RCC 7860 (cell line): ENCODE measurements at places on chromosomes 5 and 9.

DNA sequence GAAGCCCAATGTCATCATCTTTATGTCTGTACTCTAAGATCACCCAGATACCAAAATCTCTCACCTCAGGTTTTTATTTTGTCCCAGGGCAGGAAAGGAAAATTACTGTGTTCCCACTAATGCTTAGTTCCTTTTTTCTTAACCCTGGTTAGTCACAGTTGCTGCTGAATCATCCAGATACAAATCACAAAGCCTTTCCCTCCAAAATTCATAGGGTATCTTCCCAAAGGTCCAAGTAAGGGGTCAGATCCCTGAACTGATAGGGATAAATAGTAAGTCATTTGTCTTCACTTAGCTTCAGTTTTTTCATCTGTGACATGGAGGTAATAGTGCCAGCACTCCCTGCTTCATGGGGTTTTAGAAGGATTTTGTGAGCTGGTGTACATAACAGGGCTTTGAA, 2.2 kb downstream of the PLCXD3 start:
- peak; percentile 32 for DNase-seq

GRCh38 chr9:99628285-99628684, 193.4 kb upstream of the NR4A3 start:
- DNase-seq = no peak

GRCh38 chr9:115002371-115003120, 72.2 kb upstream of the TNFSF8 start:
- no peak for DNase-seq

DNA sequence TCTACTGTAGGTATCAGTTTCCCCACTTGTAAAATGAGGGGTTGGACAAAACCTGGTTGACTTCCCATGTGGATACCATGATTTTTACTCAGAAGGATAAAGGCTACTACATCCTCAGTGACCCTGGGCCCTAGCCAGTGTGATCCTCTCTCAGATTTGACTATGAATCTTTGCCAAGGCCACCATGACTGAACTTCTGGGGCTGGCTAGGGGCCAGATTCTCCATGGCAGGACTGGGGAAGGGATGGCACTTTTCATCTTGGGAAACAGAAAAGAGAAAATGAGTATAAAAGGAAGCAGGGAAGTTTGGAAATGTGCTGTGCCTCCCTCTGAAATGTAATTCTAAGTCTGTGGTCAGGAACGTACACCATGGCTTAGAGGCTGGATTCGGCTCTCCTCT, 1.4 kb upstream of the FSTL4 start:
- DNase-seq = no peak

- no peak for DNase-seq
These were observed 8.9 kb upstream of the PKD2L2 start for GRCh38 chr5:137880313-137880712.

GRCh38 chr5:172429201-172429940, 25.0 kb downstream of the SH3PXD2B start:
- no peak for DNase-seq

- no peak for DNase-seq
These were observed 86.6 kb downstream of the C5orf15 start for GRCh38 chr5:133881576-133882388.

DNA sequence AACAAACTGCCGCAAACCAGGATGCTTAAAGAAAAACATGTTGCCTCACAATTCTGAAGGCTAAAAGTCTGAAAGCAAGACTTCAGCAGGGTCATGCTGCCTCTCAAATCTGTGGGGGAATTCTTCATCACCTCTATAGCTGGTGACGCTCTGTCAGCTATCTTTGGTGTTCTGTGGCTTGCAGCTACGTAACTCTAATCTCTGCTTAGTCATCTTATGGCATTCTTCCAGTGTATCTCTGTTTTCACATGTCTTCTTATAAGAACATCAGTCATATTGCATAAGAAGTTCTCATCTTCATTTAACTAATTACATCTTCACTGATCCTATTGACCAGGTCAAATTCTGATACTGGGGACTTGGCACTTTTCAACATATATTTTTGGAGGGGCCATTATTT, 243.0 kb downstream of the CDH10 start:
- peak; percentile 35 for DNase-seq

DNA sequence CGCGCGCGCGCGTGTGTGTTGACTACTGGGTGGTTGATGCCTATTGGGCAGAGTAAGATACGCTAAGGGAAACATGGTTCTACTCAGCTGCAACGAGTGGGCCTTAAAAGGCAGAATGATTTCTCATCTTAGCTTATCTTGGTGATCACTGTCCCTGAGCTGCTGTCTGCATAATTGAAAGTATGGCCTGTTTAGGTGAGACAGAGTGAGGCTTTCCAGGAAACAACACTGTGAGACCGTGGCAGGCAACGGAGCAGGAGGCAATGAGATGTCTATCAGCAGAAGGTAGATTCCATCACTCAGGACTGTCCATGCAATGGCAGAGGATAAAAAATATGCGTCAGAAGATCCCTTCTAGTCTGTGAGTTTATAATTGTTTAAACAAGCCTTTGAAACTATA, 277.2 kb downstream of the TRIM32 start:
- DNase-seq = no peak

- no peak for DNase-seq
These were observed 32.2 kb upstream of the MCTP1 start for GRCh38 chr5:95317085-95317484.

DNA sequence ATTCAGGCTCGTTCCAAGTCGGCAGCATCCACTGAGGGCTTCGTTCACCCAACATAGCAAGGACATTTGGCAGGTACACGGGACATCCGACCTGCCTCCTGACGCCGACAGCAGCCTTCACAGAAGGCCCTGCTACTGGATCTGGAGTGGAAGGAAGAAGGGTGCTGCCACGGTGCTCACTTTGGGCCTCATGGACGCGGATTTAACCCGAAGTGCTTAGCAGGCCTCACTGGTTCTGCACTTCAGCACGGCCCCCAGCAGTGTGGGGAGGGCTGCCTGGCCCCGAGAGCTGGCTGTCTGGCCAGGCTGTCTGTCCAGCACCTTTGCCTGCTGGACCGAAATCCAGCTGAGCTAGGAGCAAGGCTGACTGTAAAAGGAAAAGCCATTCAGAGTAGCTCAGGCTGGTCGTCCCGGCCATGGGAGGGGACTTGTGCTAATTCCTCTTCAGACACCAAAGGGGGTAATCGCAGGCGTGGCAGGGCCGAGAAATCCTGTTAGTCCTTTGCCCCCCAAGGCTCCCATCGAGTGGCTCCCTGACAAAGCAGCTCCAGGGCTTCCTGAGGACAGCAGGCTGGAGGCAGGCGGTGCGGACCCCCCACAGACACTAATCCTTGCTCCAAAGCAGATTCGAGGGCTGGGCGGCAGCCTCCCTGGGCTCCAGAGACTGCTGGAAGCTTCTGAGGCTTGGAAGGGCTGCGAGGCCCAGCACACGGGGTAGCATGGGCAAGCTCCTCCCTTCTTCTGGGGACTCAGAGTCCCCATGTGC, 11.1 kb upstream of the RXRA start:
- DNase-seq = no peak

GRCh38 chr5:56852228-56853000, 37.1 kb downstream of the MAP3K1 start:
- no peak for DNase-seq

DNA sequence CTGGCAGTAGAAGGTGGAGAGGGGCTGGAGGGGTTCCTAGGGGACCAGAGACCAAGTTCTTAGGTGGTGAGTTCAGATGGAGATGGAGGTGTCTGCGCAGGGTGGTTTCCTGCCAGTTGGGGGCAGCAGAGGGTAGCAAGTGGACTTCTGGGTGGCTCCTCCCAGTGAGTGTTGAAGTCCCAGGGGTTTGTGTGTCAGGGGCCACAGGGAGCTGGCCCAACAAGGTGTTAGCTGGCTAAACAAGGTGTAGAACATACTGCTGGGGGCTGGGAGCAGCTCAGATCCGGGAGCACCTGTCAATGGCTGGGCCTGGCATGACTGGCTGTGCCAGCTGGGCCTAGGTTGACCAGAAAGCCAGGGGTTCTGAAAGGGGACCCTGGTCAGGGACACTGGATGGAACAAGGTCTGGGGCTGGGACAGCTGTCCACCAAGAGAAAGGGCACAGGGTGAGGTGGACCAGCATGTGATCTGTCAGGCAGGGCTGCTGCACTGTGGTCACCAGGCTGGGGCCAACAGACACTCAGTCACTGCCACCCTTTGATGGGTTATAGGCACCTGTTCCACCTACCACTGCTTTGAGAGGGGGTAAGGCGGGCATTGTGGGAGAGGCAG, 35.6 kb downstream of the DAB2IP start:
- peak; percentile 42 for DNase-seq

- no peak for DNase-seq
These were observed 1153.0 kb upstream of the CDH18 start for GRCh38 chr5:21140987-21141386.

- DNase-seq = peak; percentile 99
These were observed 2.7 kb upstream of the SLC26A2 start for GRCh38 chr5:149957855-149958254.

GRCh38 chr5:126988021-126988569, 42.3 kb downstream of the MARCHF3 start:
- no peak for DNase-seq

GRCh38 chr5:491119-491855, 33.0 kb downstream of the SLC9A3 start:
- DNase-seq = no peak

DNA sequence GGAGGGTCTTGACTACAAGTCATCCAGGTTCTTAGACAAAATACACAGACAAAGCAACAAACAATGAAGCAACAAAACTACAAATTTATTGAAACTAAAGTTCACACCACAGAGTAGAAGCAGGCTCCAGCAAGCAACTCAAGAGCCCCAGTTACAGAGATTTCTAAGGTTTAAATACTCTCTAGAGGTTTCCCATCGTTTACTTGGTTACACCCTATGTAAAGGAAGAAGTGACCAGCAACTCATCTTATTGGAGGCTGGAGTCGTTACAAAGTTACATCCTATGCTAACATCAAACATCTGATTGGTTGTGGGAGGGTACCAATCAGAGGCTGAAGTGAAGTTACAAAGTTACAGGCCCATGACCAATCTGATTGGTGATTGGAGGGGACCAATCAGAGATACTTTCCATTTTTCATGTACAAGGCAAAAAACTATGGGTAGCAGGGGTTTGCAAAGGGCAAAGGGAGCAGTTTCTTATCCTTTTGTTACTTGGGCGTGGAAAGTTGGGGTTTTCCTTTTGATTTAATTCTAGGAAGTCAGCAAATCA, 2292.6 kb upstream of the C9orf72 start:
- DNase-seq = no peak

- DNase-seq = no peak
These were observed 3.7 kb downstream of the C5orf46 start for GRCh38 chr5:147902609-147903115.
